ENCODE measurements at places on chromosomes 3 and 15.

DNA sequence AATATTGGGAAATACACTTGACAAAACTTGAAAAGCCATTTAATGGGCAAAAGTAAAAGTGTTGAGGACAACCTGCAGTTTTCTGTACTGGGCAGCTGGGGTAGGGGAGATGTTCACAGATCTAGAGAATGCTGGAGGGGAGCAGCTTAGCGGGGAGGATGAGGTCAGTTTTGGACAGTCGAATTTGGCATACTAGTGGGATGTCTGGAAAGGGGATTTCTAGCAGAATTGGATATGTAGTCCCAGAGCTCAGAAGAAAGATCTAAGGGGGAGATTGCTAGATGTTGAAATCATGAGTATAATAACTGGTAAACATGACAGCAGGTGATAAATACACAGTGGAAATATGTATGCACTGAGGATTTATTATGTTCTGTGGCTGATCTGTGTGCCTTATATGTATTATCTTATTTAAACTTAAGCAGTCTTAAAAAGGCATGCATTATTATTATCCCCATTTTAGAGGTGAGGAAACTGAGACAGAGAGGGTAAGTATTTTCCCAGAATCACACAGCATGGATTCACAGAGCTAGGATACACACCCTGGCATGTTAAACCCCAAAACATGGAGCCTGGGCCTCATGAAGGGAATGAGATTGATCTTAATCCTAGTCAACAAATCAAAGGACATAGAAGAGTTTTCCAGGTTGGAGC, 42.7 kb downstream of the TLNRD1 start:
- no peak for DNase-seq

- no peak for DNase-seq
Observed at GRCh38 chr15:74584204-74584603, 31.4 kb upstream of the CLK3 start.

DNA sequence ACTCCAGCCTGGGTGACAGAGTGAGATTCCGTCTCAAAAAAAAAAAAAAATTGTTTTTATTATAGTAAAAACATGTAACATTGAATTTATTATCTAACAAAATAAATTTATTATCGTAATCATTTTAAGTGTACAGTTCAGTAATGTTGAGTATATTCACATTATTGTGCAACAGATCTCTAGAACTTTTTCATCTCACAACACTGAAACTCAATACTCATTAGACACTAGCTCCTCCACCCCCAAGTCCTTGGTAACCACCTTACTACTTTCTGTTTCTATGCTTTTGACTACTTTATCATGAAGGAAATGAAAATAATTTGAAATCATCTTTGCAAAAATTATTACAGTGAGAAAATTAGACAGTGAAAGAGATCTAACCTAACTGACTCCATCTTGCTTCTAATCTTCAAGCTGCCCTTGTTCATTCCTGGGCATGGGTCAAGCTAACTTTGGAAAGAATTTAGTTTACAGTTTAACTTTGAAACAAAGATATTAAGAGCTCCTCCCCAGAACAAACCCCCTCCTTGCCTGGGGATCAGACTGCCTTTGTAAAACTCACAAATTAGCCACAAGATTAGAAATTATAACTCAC, 15.0 kb upstream of the FYCO1 start:
- DNase-seq: no peak

- DNase-seq: no peak
Observed at GRCh38 chr15:35784745-35785144, 238.8 kb upstream of the DPH6 start.

- DNase-seq: peak; percentile 99
Observed at GRCh38 chr3:50337175-50337861, 3.3 kb downstream of the RASSF1 start.

DNA sequence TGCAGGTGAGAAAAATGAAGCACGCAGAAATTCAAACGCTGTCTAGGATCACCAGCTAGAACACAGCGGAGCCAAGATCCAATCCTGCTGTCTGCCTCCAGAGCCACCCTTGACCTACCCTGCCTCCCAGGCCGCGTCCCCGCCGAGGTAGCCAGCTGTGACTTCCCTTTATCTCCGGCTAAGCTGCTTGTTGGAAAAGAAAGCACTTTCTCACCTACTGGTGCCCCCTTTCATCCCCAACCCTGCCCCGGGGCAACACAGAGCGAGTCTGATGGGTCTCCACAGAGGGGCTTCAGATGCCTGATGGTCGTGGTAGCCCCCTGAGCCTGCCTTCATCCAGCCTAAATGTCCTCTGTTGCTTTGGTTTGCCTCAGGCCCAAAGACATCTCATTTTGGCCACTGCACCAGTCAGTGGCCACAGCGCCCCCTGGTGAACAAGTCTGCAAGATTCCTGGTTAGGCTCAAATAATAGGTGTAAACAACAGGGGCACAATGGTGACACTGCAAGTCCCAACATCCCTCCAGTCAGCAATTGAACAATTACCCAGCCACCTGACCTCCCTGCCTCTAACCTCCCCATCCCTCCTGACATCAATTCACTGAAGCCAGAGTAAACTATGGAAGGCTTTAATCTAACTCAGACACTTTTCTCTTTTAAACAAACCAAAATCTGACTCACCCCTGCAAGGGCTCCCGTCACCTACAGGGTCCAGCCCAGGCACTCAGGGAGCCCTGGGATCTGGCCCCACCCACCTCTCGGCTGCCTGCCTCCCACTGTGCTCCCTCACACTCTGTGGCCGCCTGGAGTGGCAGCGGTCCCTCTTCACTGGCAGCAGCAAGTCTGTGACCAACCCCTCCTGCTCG, 27.3 kb upstream of the BCL2L10 start:
- peak; percentile 68 for DNase-seq

- peak; percentile 87 for DNase-seq
Observed at GRCh38 chr3:69013253-69014021, at the start of gene EOGT. Gene EOGT (minus strand): TSS chr3:69013684. CDS start chr3:69009846, 3,838 bp downstream.

- no peak for DNase-seq
Observed at GRCh38 chr15:67144609-67145311, 79.4 kb downstream of the SMAD3 start.

DNA sequence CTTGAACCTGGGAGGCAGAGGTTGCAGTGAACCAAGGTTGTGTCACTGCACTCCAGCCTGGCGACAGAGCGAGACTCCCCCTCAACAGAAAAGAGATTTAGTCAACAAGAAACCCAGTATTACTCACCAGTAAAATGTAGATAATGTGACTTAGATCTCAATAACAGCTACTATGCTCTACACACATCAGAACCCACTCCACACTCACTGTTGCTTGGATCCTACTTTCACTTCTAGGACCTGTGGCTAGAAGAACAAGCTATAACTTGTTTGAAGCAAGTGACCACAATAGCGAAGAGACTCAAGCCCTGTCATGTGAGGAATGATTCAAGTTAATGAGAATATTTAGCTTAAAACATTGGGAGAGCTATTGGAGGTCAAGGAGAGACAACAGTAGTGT, 100.7 kb downstream of the ANXA2 start:
- DNase-seq: no peak

DNA sequence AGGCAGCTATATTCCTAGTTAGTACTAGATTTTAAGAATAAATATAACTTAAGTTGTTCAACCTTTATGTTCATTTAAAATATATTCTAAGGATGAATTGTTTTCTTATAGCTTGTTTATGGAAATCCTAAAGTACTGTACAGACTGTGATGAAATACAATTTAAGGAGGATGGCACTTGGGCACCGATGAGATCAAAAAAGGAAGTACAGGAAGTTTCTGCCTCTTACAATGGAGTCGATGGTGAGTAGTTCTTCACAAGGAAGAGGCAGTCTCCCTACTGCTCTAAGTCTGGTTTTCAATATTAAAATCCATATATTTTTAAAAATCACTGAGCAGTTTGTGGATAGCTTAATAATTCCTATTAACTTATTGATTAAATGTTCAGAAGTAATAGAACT, 29.6 kb downstream of the CALML4 start:
- DNase-seq: no peak

DNA sequence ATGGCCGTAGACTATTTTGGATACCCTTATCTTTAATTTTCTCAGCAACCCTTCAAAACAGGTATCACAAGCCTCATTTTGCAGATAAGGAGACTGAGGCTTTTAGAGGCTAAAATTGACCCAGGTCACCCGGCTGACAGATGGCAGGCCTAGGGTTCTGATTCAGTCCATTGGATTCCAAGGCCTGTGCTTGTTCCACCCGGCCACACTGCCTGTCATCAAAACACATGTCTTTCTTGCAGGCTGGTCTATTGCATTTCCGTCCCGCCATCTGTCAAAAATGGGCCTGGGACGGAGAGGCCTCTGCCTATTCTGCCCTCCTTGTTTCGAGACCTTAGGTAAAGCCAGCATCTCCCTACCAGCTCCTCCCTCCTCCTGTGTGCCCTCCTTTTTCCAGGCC, 8.1 kb downstream of the INAFM2 start:
- no peak for DNase-seq

- no peak for DNase-seq
Observed at GRCh38 chr3:13796701-13797460, 83.0 kb downstream of the WNT7A start.

DNA sequence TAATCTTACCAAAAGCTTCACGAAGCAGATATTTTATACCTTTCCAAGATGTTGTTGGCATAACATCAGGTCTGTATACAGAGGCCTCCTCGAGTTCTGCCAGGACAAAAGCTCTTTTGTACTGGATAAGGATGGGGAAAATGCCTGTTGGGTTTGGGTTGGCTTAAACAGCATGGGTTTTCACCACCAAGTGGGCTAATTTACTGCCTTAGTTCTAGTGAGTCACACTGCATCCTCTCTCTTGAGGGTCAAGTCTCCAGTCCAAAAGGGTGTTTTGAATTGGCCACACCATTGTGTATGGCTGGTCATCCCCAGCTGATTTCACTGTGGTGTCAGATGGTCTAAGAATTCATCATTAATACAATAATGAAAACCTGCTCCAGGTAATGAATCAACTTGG, 26.1 kb upstream of the BHLHE40 start:
- no peak for DNase-seq

DNA sequence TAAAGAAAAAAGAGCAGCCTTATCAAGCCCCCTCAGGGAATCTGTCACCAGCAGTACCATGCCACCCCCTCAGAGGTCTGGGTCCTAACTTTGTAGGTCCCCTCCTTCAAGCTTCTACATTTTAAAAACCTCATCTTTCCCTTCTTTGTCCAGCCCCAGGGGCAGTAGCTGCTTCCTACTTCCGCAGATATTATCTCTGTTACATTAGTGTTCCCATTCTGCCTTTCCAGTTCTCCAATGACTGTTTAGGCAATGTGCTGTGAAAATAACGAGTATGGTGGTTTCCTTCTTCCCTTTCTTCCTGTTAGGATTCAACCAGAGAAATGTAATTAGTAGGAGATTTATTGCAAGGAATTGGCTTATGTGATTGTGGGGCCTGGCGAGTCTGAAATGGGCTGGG, 126.1 kb upstream of the TNIK start:
- DNase-seq: no peak

GRCh38 chr3:33634262-33634661, 83.8 kb downstream of the CLASP2 start:
- no peak for DNase-seq

- no peak for DNase-seq
Observed at GRCh38 chr15:60057554-60057953, 53.4 kb downstream of the FOXB1 start.

DNA sequence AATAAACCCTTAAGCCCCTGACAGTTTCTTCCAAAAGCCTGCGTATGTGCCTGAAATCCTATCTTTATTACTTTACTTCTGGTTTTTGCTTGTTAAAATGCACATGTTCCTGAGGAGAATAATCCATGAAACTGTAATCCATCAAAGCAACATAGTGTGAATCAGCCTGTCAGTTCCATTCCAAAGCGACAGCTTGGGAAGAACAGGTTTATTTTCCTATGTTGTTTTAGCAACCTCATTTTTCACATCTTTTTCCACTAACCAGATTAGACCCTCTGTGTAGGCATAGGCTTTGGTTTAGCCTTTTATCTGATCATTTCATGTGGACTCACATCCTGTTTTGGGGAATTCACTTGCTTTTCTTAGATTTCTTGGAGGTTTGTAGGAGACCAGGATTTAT, 988.0 kb downstream of the SQOR start:
- DNase-seq: no peak

- DNase-seq: peak; percentile 13
Observed at GRCh38 chr3:70108072-70108471, 108.5 kb downstream of the SAMMSON start.

- DNase-seq: no peak
Observed at GRCh38 chr3:168618827-168619470, 523.2 kb upstream of the GOLIM4 start.

- no peak for DNase-seq
Observed at GRCh38 chr3:144756704-144757440, 785.2 kb downstream of the DIPK2A start.

GRCh38 chr3:146896711-146897110, 291.6 kb upstream of the PLSCR5 start:
- no peak for DNase-seq

- DNase-seq: no peak
Observed at GRCh38 chr3:34408088-34408487, 609.7 kb downstream of the PDCD6IP start.

GRCh38 chr15:39051626-39052322, 487.2 kb upstream of the RASGRP1 start:
- no peak for DNase-seq

- DNase-seq: no peak
Observed at GRCh38 chr15:59420108-59420507, 17.9 kb upstream of the FAM81A start.

- DNase-seq: no peak
Observed at GRCh38 chr15:100116416-100117190, 225.2 kb downstream of the ADAMTS17 start.

DNA sequence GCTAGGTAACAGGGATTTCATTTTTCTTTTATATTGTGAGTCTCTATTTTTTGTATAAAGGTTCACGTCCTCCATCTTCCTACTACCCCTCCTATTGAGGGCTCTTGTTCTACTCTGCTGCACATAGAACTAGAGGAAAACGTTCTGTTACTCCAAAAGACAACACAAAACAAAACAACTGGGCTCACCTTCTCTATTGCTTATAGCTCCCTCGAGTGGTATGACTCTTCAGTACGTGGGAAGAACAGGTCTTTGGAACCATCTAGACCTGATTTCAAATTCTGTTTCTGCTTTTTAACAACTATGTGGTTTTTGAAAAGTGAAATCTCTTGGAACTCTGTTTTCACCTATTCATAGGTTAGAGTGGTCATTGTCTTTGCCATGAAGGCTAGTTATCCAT, 515.3 kb downstream of the SOX2 start:
- DNase-seq: no peak

GRCh38 chr3:186935133-186935532, 4.8 kb downstream of the ST6GAL1 start:
- no peak for DNase-seq

DNA sequence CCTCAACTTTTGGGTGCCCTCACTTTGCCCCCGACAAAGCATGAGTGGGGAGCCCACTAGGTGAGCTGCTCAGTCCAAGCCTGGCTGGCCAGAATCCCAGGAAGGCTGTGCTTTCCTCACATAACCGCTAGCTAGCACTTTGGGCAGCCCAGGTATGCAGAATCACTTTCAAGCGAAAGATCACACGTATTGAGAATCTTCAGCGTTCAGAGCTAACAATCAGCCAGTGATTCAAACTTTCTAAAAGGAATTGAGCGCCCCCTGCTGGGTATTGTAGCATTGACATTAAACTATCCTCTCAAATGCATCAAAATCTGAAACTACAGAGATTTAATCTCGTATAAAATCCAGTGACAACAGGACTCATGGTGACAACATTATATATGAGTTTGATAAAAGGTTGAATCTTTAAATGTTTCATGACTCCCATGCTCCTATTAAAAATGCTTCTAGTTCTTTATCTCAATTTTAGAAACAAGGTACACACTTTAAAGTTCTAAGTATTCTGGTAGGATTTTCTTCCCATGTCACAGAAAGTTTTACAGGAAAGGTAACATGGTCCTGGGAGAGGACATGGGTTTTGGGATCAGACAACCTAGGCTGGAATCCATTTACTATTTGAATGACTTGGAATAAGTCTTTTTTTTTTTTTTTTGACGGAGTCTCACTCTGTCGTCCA, 11.8 kb downstream of the ANAPC13 start:
- peak; percentile 67 for DNase-seq
